ENCODE measurements at places on chromosomes 7 and 10. TPM values are rescaled to one million over a fixed set of nuclear protein-coding genes. Genes with fewer than 3 reads are reported as not detected.

SKIDA1 gene
- 2.6 TPM for total RNA-seq

SORCS1 gene
- not detected for total RNA-seq

TFPI2 gene
- 152 TPM for total RNA-seq

ADAMTS14 gene
- total RNA-seq = 0.05 TPM

MSMB gene
- not detected for total RNA-seq

ANXA8L1 gene
- total RNA-seq = not detected

BEND7 gene
- 14.2 TPM for total RNA-seq

PTN gene
- under 0.01 TPM for total RNA-seq

PRRT4 gene
- total RNA-seq = not detected

DUSP5 gene
- total RNA-seq = 31.3 TPM

PDGFA gene
- total RNA-seq = 100 TPM

COX19 gene
- 7.2 TPM for total RNA-seq

TET1 gene
- total RNA-seq = 1.2 TPM

ACSM6 gene
- total RNA-seq = not detected

AHR gene
- total RNA-seq = 189 TPM

ZNF365 gene
- total RNA-seq = not detected

TNPO3 gene
- total RNA-seq = 83.1 TPM

TFEC gene
- 2.0 TPM for total RNA-seq

SPDYE5 gene
- not detected for total RNA-seq

ACHE gene
- total RNA-seq = 4.9 TPM

Measured in dermis blood vessel endothelial cell (primary cell).